ENCODE measurements at places on chromosomes 5 and 9.

DNA sequence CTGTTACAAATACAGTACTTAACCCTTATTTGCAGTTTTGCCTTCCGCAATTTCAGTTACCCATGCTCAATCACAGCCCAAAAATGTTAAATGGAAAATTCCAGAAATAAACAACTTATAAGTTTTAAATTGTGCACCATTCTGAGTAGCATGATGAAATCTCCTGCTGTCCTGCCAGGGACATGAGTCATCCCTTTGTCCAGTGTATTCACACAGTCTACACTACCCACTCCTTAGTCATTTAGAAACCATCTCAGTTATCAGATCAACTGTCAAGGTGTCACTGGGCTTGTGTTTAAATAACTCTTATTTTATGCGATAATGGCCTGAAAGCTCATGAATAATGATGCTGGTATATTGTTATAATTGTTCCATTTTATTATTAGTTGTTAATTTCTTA, 95.8 kb downstream of the PLCXD3 start:
- DNase-seq: no peak

DNA sequence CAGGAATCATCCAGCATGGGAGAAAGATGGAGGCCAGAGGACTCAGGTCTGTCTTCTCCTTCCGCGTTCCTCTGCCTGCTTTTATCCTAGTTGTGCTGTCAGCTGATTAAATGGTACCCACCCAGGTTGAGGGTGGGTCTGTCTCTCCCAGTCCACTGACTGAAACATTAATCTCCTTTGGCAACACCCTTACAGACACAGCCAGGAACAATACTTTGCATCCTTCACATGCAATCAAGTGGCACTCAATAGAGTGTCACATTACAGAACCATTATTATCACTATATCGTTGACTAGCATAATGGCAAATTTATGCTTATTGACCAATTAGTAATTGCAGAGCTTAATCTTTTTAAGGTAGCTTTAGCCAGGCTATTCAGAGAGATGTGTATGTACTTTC, 64.8 kb downstream of the UNC13B start:
- no peak for DNase-seq

DNA sequence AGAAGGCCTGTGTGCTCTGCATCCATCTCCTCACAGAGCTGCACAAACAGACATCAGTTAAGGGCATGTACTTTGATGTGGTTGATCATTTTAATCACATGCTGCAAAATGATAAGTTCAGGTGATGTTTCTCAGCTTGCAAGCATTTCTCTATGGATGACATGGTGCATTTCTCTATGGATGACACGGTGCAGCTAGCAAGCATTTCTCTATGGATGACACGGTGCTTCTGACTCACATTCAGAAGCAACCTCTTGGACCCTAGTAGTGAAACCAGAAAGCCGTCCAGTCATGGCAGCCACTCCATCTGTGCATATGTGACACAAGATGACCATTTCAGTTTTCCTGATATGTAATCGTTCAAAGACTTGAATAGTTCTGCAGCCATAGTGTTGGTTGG, 24.1 kb upstream of the RNF20 start:
- DNase-seq: no peak

GRCh38 chr5:77262697-77263096, 52.2 kb downstream of the PDE8B start:
- no peak for DNase-seq
